Suprapubic skin (tissue), 4 donors: ENCODE measurements at places on chromosomes 7 and 10. TPM values are rescaled to one million over a fixed set of nuclear protein-coding genes. Genes with fewer than 3 reads are reported as not detected.

CPA2 gene
- total RNA-seq, result not detected

PGAM2 gene
- not detected for total RNA-seq

JAKMIP3 gene
- 0.15 TPM for total RNA-seq

MEIG1 gene
- total RNA-seq, result not detected

AMPH gene
- total RNA-seq, result 2.7 TPM

EMX2 gene
- 2.0 TPM for total RNA-seq

CRHR2 gene
- not detected for total RNA-seq

CDHR1 gene
- total RNA-seq, result 160 TPM

H2BK1 gene
- not detected for total RNA-seq

TMEM225B gene
- total RNA-seq, result 1.4 TPM

OR13A1 gene
- total RNA-seq, result not detected
